Suppressor macrophage (primary cell): ENCODE measurements at places on chromosomes 1 and 21.

DNA sequence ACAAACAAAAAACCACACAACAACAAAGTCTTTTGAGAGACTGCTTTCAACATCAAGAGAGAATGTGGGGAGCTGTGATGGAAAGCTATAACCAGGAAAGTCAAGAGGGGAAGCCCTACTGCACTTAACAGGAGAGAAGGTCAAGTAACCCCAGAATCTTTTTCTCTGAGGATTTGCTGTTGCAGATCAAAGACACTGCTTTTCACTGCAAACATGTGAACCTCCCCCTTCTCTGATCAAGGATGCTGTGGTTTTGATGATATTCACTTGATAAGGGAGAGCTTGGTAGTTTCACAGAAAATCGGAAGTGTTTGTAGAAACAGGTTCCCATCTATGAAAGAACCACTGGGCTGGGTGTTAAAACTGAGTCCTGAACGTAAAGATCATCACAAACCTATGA lies 4.8 kb downstream of the ETV3 start:
- DNase-seq: no peak

GRCh38 chr1:202143011-202143767 lies 1.3 kb downstream of the ARL8A start:
- peak; percentile 71 for DNase-seq

DNA sequence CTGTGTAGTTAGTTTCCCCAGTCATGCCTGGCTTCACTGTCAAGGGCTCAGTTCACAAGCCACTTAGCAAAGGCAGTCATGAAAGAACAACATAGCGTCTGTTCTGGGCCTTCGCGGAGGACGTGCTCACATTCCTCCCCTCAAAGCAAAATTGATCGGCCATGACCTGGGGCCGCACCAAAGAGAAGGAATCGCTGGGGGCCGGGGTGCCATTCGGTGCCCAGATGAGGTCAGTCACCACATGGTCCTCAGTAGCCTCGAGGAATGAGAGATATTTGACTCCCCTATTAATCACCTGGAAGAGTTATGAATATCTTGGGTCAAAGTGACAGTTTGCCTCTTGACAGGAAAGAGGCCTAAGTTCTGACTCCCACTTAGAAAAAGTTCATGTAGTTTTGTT lies 251.1 kb upstream of the JUN start:
- no peak for DNase-seq

DNA sequence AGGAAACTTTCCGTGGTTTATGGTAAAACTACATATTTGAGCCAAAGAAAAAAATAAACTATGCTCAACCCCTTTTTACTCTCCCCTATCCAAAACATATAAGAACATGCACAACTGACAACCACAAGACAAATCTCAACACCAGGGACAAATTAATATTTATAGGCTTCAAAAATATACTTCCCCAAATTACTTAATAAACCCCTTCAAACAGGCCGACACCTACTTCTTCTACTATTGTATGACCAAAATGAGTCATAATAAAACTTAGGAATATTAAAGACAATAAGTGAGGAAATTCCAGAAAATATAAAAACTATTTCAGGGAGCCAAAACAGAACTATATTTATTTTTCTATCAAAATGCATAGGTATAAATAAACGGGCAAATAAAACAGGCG lies 71.5 kb downstream of the TGFBR3 start:
- DNase-seq: no peak

DNA sequence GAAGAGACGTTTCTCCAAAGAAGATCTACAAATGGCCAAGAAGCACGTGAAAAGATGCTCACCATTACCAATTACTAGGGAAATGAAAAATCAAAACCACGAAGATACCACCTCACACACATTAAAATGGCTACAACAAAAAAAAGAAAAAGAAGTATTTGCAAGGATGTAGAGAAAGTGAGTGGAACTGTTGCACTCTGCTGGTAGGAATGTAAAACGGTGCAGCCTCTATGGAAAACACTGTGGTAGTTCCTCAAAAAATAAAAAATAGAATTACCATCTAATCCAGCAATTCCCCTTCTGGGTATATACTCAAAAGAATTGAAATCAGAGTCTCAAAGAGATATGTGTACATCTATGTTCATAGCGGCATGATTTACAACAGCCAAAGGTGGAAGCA lies 115.4 kb upstream of the EDN2 start:
- DNase-seq: no peak

- no peak for DNase-seq
Measured at GRCh38 chr1:98706173-98706843, 44.8 kb downstream of the SNX7 start.

- DNase-seq: no peak
Measured at GRCh38 chr1:226402739-226403165, 5.1 kb downstream of the PARP1 start.

DNA sequence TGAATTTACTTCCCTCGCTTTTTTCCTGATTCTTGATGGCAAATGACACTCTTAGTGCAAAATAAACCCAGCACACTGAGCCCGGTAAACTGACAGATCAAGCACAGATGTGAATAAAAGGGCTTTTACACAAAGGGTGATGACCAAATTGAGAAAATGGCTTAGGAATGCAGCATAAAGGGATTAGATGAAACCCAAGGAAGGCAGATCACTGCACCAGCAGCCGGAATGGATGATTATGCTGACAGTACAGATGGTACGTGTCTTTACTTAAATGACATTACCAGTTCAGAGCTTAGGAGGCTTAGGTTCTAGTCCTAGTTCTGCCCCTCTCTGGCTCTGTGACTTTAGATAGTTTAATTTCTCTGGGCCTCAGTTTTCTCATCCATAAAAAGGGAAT lies 12.0 kb downstream of the PKP1 start:
- DNase-seq: no peak

- DNase-seq: no peak
Measured at GRCh38 chr1:206882555-206882954, 14.7 kb upstream of the IL24 start.

DNA sequence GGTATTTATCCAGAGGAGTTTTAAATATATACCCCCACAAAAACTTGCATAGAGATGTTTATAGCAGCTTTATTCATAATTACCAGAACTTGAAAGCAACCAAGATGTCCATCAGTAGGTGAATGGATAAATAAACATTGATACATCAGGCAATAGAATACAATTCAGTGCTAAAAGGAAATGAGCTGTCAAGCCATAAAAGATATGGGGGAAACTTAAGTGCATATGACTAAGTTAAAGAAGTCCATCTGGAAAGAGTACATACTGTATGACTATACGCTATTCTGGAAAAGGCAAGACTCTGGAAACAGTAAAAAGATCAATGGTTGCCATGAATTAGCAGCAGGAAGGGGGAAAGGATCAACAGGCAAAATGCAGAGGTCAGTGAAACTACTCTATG lies 366.7 kb downstream of the HHIPL2 start:
- DNase-seq: no peak

GRCh38 chr1:181793831-181794230 lies 267.7 kb downstream of the ZNF648 start:
- DNase-seq: no peak

- DNase-seq: no peak
Measured at GRCh38 chr1:222107267-222107666, 365.4 kb upstream of the DUSP10 start.

DNA sequence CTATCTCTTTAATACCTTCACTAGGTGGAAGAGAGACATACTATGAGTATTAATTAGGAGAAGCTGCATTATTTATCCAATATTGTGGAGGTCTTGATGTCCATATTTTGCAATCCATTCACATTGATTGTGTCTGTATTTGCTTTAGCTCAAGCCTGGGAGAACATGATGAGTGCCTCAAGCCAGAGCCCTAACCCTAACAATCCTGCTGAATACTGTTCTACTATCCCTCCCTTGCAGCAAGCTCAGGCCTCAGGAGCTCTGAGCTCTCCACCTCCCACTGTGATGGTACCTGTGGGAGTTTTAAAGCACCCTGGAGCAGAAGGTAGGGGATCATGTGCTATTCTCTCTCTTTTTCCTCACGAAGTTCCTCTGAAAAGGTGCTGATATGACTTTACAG lies 99.5 kb downstream of the CC2D1B start:
- DNase-seq: no peak

- no peak for DNase-seq
Measured at GRCh38 chr21:14587266-14587665, 41.2 kb upstream of the SAMSN1 start.

GRCh38 chr1:77504986-77505385 lies 177.5 kb downstream of the ZZZ3 start:
- DNase-seq: peak; percentile 78

GRCh38 chr1:210900820-210901219 lies 233.1 kb downstream of the KCNH1 start:
- DNase-seq: no peak

DNA sequence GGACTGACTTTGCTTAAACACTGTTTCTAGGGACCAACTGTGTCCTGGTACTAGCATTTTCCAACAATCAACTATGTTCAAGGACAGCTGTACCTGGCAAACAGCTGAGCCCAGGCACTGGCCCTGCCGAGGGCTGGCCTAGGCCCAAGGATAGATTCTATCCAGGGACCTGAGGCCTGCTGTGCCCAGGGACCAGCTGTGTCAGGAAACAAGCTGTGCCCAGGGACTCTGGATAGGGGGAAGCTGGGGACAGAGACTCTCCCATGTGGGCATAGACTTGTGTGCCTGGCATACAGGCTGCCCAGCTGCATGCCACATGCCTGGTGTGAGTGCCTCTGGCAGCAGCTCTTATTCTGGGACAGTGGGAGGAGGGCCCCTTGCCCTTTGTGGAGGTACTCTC lies 38.1 kb upstream of the POU3F1 start:
- DNase-seq: no peak

DNA sequence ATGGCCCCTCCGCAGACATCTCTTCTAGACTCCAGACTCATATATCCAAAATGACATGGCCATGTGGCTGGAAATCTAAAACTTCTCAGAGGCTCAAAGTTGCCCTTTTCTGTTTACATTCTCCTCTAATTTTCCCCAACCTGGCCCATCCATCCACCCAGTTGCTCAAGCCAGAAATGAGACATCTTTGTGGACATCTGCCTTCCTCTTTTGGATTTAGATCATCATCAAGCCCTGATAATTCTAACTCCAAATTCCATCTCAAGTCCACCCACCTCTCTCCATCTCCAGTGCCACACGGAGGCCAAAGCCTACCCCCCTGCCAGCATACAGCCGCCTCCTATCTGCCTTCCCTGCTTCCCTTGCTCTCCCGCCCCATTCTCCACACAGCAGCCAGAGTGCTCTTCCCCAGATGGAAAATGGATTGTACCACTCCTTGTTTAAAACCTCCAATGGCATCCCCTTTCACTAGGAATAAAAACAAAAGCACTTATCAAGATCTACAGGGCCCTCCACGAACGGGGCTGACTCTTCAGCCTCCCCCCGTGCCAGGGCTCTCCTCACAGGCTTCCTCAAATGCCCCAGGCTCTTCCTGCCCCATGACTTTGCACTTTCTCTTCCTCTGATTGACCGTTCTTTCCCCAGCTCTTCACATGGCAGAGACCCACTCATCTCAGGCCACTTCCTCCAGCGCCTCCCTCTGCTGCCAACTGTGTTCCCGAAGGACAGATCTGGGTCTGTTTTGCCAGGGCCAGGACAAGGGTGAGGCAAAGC lies 40.1 kb downstream of the SYT6 start:
- DNase-seq: peak; percentile 92

DNA sequence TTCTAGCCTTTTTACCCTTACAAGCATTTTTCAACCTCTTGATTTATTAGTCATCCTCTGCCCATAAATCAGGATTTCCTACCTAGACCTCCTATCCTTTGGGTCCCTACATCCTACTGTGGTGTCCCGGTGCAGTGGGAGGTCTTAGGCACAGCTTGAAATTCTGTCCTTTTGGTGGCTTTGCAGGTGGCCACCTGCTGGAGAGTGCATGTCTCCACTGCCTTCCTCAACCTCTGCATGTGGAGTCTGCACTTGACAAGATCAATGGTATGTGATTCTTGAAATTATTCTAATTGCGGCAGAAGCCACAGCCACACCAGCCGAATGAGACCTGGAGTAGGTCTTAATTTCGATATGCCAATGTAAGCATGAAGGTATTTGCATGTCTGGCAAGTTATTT lies 11.4 kb upstream of the KCNA3 start:
- DNase-seq: no peak

- DNase-seq: no peak
Measured at GRCh38 chr1:25900219-25900618, 6.0 kb downstream of the STMN1 start.

DNA sequence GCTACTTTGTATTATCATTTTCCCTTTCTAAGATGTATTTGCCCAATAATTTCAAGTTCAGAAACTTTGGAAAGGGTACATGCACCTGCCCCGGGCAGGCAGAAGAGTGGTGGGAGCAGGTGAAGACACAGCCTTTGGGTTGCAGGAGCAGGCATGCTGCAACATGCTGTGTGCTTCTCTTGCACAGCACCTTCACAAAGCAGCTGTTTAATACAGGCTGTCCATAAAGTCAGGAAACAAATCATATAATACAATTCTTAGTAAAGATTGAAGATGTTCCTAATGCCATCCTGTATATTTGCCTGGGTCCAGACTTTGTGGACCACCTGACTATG lies 182.9 kb downstream of the ZNF281 start:
- no peak for DNase-seq

DNA sequence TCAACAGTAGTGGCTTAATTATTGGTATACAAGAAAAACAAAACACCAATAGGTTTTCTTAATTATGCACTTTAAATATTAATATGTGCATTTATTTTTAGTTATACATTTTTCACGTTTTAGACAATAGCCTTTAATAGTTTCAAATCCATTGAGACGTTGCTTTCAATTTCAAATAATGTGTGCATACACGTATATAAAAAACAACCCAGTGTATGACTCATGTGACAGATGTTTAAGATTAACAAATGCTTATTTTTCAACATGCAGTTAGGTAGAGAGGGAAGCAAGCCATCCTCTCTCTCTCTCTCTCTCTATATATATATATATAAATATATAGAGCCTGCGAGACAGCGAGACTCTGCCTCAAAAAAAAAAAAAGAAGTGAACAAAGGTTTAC lies 24.3 kb downstream of the EYA3 start:
- peak; percentile 41 for DNase-seq

DNA sequence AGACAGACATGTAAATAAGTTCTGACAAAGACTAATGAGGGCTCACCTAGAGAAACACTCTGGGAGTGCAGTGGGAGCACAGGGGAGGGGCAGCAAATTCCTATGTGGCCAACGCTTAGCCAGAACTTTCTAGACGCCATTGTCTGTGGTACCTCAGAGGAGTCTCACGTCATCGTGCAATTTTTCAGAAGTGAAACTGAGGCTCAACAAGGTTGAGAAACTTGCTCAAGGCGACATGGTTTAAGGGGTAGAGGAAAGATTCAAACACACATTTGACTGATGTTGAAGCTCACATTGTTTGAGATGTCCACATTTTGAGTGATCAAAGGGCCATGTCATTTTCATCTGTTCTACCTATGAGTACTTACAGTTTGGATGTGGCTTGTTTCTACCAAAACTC lies 152.6 kb upstream of the LMO4 start:
- peak; percentile 44 for DNase-seq

- no peak for DNase-seq
Measured at GRCh38 chr21:37940691-37941090, 24.4 kb upstream of the KCNJ6 start.

GRCh38 chr1:232786845-232787455 lies 18.3 kb upstream of the MAP10 start:
- DNase-seq: peak; percentile 15

- DNase-seq: no peak
Measured at GRCh38 chr1:166738873-166739272, 100.4 kb upstream of the POGK start.

- no peak for DNase-seq
Measured at GRCh38 chr1:81179242-81179641, 621.5 kb upstream of the ADGRL2 start.

GRCh38 chr1:206540044-206540780 lies 32.9 kb downstream of the RASSF5 start:
- DNase-seq: peak; percentile 49

GRCh38 chr1:153977250-153978240 lies at the start of gene JTB:
JTB (minus strand) TSS chr1:153977674; CDS start chr1:153977252, 422 bp downstream.
- DNase-seq: peak; percentile 93
